ENCODE measurements at places on chromosomes 6 and 20.

- no peak for DNase-seq
Observed at GRCh38 chr20:17315407-17316231, 88.8 kb downstream of the PCSK2 start.

- no peak for DNase-seq
Observed at GRCh38 chr20:63496596-63497120, 2.2 kb downstream of the EEF1A2 start.

DNA sequence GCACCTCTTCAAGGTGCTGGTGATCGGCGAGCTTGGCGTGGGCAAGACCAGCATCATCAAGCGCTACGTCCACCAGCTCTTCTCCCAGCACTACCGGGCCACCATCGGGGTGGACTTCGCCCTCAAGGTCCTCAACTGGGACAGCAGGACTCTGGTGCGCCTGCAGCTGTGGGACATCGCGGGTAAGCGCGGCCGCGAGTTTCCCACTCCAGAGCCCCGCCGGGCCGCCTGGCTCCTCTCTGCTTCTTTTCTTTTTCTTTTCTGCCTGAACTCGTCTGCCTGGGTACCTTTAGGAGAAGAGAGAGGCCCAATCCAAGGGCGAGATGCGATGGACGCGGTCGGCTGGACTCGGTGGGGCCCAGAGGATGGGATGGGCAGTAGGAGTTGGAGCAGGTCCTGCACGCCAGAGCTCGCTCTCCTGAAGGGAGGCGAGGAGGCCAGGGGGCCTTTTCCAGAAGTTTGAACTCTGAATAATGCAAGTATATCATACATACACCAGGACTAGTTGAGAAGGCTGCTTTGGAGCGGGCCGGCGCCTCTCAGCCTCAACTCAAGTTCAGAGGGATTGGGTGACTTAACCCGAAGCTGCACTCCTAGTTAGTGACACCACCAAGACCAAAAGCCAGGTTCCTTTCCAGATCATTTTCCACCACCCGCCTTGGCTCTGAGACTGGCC is 445 bp downstream of the RAB32 start:
- DNase-seq = peak; percentile 56

DNA sequence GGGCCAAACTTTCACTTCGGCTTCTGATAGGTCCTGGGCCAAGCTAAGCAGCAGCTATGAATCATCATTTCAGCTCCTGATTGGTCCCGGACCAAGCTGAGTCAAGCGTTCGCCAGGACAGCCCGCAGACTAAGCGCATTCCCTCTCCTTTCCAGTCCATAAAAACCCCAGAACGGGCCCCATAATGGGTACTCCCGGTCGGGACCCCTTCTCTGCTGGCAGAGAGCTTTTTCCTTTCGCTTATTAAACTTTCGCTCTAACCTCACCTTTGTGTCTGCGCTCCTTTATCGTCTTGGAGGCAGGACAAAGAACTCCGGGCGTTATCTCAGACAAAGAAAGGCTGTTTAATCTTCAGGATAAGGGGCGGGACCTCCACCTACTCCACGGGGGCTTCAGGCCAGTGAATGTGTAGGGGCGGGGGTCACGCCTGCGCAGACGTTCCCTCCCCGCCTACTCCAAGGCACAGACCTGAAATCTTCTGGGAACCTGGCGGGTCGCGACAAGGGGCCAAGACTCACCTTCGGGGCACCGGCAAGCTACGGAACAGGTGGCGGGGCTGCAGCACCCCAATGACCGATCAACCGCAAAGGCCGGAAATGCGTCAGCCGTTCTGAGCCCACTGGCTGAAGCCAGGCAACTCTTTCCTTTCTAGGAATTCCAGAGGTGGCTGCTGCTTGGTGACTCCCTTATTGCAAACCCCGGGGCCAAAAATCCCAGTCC is at the start of gene ZSCAN31:
ZSCAN31 (minus strand) TSS at position 585 of the 720 bp plus-strand sequence. CDS start 6,465 bp downstream, outside the sequence.
- DNase-seq = peak; percentile 99

- DNase-seq = no peak
Observed at GRCh38 chr6:12065321-12066140, 53.4 kb downstream of the HIVEP1 start.

DNA sequence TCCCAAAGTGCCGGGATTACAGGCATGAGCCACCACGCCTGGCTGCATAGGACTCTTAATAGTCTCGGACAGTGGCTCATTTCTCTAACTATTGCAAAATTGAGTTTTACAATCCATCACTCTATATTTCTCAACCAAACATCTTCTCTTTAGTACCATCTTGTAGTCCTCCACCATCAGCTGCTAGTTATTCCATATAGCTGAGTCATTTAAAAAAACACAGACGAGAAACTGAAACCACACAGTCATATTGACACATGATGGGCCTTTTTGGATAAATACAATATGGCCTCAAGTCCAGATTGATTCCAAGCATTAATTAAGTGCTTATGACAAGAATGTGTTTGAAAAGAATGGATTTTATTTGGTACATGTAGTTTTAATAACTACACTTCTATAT is 599.1 kb downstream of the MEI4 start:
- peak; percentile 51 for DNase-seq

DNA sequence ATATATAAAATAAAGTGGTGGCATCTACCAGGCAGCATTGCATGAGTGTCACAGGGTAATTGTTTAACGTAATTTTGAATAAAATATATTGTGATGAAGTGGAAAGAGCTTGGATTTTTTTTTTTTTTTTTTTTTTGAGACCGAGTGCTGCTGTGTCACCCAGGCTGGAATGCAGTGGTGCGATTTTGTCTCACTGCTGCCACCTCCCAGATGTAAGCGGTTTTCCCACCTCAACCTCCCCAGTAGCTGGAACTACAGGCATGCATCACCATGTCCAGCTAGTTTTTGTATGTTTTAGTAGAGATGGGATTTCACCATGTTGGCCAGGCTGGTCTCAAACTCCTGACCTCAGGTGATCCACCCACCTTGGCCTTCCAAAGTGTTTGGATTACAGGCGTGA is 81.1 kb upstream of the SMIM8 start:
- DNase-seq = no peak

GRCh38 chr6:11098004-11098403 is 4.4 kb downstream of the SMIM13 start:
- no peak for DNase-seq

- no peak for DNase-seq
Observed at GRCh38 chr6:71114544-71114943, 157.7 kb upstream of the B3GAT2 start.

DNA sequence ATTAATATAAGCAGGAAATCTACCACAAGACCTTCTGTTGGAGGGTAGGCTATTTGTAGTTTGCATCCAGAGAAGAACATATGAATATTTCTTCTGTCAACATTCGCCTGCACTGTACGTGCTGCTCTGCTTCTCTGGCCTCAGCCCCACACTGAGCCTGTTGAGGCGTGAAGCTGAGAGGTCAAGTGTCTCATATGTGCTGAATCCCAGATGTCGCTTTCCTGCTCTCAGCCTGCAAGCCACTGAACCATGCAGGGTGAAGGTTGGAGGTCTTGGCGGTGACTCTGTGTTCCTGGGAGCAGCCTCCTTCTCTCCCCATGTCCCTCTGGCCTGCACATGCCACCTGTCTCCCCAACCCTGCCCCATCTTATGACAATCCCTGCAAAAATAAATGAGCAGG is 83.6 kb downstream of the TMEM170B start:
- DNase-seq = no peak

GRCh38 chr20:61931476-61932198 is 134.0 kb downstream of the TAF4 start:
- DNase-seq = no peak

DNA sequence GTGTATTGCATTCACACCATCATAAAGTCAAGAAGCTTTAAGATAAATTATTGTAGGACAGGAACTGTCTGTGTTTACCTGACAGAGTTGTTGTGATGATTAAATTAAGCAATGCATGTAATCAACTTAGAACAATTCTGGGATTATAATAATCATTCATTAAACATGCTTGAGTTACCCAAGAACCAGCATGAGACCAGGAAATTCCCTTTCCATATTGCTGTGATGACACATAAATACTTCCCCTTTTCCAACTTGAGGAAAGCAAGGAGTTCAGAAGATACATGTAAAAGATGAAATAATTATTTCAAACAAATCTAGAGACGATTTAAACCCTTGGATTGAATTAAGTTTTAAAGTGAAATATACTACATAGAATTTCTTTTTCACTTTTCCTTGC is 404.4 kb downstream of the GJA1 start:
- no peak for DNase-seq

GRCh38 chr20:44900231-44900854 is 9.5 kb upstream of the PABPC1L start:
- DNase-seq = no peak

- DNase-seq = peak; percentile 1
Observed at GRCh38 chr20:12358006-12358654, 440.4 kb downstream of the BTBD3 start.

DNA sequence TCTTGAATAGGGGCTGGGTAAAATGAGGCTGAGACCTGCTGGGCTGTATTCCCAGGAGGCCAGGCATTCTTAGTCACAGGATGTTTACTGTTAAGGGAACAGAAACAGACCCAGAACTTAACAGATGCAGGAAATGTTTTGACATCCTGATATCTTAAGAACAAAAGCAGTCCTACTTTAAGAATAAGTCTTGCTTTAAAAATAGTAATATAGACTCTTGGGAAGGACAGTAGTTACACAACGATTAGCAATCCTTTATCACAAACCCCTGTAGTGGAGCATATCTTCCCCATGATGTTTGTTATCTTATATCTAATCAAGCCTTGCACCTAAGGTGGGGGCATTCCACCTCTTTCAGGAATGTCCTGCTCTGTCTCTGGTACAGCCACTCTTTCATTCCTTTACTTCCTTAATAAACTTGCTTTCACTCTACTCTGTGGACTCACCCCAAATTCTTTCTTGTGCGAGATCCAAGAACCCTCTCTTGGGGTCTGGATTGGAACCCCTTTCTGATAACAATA is 493.7 kb upstream of the SULF2 start:
- no peak for DNase-seq

DNA sequence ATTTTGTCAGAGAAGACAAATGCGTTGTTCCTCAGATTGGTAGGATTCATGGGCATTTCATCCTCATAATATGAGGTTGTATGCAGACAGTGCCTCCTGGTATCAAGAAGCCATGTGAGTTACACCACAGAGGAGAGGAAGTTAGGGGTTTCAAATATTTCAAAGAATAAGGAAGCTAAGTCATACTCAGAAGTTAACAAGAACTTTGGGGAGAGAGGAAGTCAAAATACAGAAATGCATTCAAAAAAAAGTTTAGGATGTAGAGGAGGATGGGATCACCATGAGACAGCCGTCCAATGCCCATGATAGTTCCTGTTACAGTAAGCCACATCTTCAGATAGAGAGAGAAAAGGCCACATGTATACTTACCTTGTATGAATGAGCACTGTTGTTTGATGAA is 22.3 kb downstream of the HLA-DOB start:
- no peak for DNase-seq

GRCh38 chr20:31566658-31567379 is 38.3 kb upstream of the ID1 start:
- DNase-seq = no peak

DNA sequence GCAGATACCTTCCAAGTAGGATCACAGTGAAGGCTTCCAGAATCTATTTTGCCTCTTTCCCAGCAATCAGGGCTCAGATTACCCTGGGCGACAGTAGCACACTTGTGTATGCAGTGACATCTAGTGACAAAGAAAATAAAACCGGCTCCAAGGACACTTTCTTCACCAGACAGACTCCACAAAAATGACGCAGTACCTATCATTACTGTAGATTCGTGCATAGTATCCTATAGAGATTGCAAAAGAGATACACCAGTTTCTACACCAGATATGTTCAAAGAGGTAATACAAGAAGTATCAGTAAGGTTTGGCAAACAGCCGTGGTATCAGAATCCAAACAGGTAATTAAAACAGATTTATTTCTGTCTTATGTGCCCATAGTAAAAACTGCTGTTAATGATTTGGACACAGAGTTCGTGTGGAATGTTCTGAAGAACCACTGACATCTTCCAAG is 600.4 kb upstream of the JAG1 start:
- DNase-seq = peak; percentile 86

DNA sequence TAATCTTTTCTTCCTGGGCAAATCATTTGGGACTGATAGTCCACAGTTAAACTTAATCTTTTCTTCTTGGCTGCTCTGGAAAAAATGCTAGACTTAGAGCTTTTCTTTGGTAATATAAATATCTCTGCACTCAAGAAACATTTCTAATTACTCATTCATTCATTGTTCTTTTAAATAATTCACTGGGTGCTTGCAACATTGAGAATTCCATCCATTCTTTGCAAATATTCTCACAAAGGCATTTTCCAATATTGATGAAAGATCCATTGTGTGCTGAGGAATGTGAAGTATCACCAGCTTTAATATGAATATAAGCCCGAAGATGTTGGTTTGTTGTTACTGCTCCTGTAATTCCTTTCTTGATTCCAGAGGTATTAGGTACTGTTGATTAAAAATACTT is 38.4 kb downstream of the AKAP7 start:
- DNase-seq = peak; percentile 54

DNA sequence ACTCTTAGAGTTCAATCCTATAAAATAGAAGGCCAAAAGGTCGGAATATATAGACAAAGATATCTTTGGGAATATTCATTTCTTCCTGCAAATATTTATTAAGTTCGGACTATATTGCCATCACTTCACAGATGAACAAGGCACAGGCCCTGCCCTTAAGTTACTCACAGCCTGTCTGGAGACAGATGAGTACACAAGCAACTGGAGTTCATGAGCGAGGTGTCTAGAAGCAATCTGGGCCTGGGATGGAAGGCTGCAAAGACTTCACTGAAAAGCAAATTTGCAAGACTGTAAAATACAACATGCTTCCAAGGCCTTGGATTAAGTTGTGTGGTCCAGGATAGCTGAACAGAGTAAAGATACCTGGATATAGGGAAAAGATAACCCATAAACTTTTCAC is 56.7 kb upstream of the CEP85L start:
- no peak for DNase-seq

DNA sequence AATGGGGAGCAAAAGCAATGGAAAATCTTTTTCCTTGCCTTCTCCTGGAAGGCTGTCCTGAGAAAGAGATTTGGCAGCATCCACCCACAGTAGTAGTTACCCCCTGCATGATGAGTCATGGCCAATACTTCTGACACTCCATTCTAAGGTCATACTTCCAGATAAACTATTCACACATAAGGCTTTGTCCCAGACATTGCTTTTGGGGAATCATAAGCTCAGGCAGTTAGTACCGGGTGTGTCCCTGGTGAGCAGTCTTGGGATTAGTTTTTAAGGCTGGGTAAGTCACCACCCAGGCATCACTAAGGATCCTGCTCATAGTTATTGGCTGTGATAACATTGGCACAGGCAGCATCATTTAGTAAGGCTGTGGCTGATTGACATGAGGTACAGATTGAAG is 160.6 kb upstream of the GGTLC1 start:
- DNase-seq = peak; percentile 58

DNA sequence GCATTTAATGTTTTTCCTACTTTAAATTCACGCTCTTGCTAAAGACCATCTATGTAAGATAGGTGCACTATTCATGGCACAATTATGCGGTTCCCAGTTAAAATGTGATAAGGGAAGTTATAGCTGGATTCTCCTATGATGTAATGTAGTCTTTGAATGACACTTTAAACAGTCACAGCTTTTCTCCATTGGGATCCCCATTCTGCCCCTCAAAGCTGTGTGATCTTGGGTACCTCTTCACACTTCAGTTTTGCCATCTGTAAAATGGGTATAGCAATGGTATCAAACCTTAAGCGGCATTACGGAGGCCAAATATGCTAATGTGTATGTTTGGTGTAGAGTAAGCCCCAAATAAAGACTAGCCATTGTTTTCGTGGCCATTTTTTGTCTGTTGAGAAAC is 64.7 kb upstream of the ZNF217 start:
- DNase-seq = no peak

- DNase-seq = no peak
Observed at GRCh38 chr6:152918991-152919390, 63.9 kb downstream of the FBXO5 start.

GRCh38 chr6:90434094-90434493 is 137.5 kb upstream of the BACH2 start:
- no peak for DNase-seq
